Activated CD4-positive, alpha-beta memory T cell treated with anti-CD3 and anti-CD28 coated beads, Interleukin-2, amount 10 ng/mL, durations not matched to agents 7 days and 5 days (primary cell): ENCODE measurements at places on chromosomes 11 and 22. TPM values are rescaled to one million over a fixed set of nuclear protein-coding genes. Genes with fewer than 3 reads are reported as not detected.

- peaks cover 73% of the 10 kb centered on the region for H3K4me1 ChIP-seq
- H3K4me3 ChIP-seq: no peak overlapping the region
- peaks cover 92% of the 10 kb centered on the region for H3K36me3 ChIP-seq
- DNase-seq: no peak
- no peak overlapping the region for H3K27ac ChIP-seq
Measured at GRCh38 chr22:36153501-36154422, 6.8 kb downstream of the APOL3 start.

GRCh38 chr11:44443836-44444769, 121.4 kb upstream of the CD82 start:
- DNase-seq: no peak
- H3K27me3 ChIP-seq: peaks cover 38% of the 10 kb centered on the region
- no peaks in the 10 kb centered on the region for H3K4me1 ChIP-seq
- H3K36me3 ChIP-seq: no peaks in the 10 kb centered on the region
- H3K4me3 ChIP-seq: no peak overlapping the region
- no peak overlapping the region for H3K27ac ChIP-seq

DNA sequence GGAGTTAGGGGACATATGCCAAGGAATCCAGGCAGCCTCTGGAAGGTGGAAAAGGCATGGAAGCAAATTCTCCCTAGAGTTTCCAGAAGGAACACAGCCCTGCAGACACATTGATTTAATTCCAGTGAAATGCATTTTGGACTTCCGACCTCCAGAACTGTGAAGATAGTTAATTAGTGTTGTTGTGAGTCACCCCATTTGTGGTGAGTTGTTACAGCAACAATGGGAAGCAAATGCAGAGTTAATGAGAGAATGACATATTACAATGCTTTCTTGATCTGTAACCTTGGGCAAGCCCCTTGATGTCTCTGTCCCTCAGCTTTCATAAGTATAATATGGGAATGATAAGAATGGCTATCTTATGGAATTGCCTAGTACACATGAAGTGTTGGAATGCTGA, 178.7 kb downstream of the KIRREL3 start:
- DNase-seq: no peak
- no peaks in the 10 kb centered on the region for H3K36me3 ChIP-seq
- H3K27ac ChIP-seq: no peak overlapping the region
- no peak overlapping the region for H3K4me3 ChIP-seq

GRCh38 chr11:94876222-94876621, 97.1 kb downstream of the CWC15 start:
- DNase-seq: no peak
- no peak overlapping the region for H3K27ac ChIP-seq
- peaks cover 17% of the 10 kb centered on the region for H3K4me1 ChIP-seq
- peaks cover 6% of the 10 kb centered on the region for H3K27me3 ChIP-seq

- peaks cover 11% of the 10 kb centered on the region for H3K27me3 ChIP-seq
- no peaks in the 10 kb centered on the region for H3K36me3 ChIP-seq
- no peaks in the 10 kb centered on the region for H3K4me1 ChIP-seq
- H3K27ac ChIP-seq: no peak overlapping the region
Measured at GRCh38 chr11:120141113-120141767, 3.3 kb upstream of the TRIM29 start.

DNA sequence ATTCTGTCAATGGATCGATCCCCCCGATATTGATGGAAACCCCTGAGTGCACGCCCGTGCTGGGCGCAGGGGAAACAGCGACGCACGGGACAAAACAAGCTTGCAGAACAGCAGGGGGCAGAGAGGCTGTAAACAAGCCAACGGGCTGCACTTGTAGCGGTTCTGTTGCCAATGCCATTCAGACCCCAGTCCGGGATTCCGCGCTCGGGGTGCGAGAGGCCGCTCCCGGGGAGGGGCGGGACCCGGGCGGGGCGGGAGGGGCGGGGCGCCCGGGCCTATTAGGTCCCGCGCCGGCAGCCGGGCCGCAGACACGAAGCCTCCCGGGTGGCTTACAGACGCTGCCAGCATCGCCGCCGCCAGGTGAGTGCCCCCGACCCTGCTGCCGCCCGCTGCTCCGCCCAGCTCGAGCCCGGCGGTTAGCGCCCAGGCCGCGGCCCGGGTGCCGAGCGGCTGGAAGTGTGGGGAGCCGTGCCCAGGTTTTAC, at the start of gene BIK:
TSS of gene BIK (plus strand) at position 307 of the 483 bp plus-strand sequence. CDS start 13,273 bp downstream, outside the sequence.
- DNase-seq: peak; percentile 58
- no peaks in the 10 kb centered on the region for H3K36me3 ChIP-seq
- peaks cover 9% of the 10 kb centered on the region for H3K4me1 ChIP-seq
- H3K27me3 ChIP-seq: peaks cover 22% of the 10 kb centered on the region
- peak within 1 kb of the TSS; percentile 61 for H3K4me3 ChIP-seq

CDC42EP1 gene
- 0.95 TPM for total RNA-seq

AMOTL1 gene
- 4.0 TPM for total RNA-seq

CDCA5 gene
- 98.2 TPM for total RNA-seq

CYB5R2 gene
- 1.8 TPM for total RNA-seq

DEPDC7 gene
- total RNA-seq: 1.1 TPM
